Ammon's horn (tissue), 1 donor: ENCODE measurements at places on chromosomes 3 and 15.

DNA sequence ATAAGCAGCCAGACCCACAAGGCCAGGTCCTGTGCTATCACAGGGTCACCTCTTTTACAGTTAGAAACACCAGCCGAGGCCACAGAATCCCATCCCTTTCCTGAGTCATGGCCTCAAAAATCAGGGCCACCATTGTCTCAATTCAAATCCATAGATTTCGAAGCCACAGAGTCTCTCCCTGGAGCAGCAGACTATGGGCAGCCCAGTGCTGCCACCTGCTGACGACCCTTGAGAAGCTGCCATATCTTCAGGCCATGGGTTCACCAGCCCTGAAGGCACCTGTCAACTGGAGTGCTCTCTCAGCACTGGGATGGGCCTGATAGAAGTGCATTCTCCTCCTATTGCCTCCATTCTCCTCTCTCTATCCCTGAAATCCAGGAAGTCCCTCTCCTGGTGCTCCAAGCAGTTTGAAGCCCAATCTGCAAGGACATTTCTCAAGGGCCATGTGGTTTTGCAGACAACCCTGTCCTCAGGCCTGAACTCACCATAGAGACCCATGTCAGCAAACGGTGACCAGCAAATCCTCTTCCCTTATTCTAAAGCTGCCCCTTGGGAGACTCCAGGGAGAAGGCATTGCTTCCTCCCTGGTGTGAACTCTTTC is 39.6 kb downstream of the TGM4 start:
- peak; percentile 72 for DNase-seq

- no peak for DNase-seq
Observed at GRCh38 chr3:20105513-20106280, 65.5 kb downstream of the KAT2B start.

- DNase-seq, result no peak
Observed at GRCh38 chr3:117580806-117581205, 871.2 kb downstream of the TUSC7 start.

DNA sequence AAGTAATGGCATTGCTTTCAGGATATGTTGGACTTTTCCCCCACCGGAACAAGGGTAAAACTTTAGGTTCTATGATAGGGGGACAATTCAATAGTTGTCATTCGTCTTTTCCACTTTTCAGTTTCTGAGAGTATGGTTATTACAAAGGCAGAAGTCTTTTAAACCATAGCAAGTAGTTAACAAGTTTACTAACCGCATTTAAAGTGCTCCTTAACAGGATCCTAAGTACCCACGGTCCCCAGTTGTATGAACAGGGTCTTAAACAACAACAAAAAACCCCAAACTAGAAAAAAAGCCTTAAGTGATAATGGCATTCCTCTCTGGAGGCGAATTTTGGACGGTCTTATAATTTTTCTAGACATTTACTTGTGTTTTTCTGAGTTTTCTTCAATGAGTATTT is 831 bp downstream of the IFT57 start:
- no peak for DNase-seq

- DNase-seq, result no peak
Observed at GRCh38 chr3:189622629-189623028, 8.6 kb upstream of the TP63 start.

DNA sequence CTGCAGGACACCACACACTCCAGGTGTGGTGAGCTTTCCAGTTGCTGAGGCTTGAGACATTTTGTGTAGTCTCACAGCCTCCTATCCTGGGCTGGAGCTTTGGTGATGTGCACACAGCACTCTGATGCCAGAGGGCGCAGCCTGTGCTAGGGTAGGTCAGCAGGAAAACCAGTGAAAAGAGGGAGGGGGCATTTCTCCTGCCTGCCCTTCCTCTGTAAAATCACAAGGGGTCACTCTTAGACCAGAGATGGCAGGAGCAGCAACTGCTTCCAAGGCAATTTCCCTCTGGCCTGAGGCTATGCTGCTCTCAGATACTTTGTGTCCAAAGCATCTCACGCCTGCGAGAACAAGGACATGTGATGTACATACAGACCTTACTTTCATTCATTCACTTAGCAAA is 16.5 kb upstream of the MUSTN1 start:
- peak; percentile 64 for DNase-seq

DNA sequence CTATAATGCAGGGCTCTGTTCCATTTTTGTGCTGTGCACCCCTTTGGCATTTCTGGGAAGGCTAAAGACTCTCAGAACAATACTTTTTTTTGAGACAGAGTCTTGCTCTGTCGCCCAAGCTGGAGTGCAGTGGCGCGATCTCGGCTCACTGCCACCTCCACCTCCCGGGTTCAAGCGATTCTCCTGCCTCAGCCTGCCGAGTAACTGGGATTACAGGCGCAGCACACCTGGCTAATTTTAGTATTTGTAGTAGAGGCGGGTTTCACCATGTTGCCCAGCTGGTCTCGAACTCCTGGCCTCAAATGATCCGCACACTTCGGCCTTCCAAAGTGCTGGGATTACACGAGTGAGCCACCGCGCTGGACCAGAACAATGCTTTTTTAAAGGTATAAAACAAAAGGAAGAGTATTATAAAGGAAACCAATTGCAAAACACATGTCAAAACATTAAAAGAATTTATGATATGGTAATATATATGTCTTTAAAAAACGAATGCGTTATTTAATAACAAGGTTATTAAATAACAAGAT is 999 bp downstream of the SQOR start:
- DNase-seq, result no peak
